Stimulated activated CD8-positive, alpha-beta memory T cell treated with anti-CD3 and anti-CD28 coated beads, Interleukin-7, amount 100 ng/mL, for 1 hour (primary cell): ENCODE measurements at places on chromosomes 3 and 15.

GRCh38 chr15:44720460-44721176 lies 9.3 kb downstream of the B2M start:
- DNase-seq, result no peak

- no peak for DNase-seq
Observed at GRCh38 chr15:66654739-66655375, 47.2 kb upstream of the SMAD6 start.

DNA sequence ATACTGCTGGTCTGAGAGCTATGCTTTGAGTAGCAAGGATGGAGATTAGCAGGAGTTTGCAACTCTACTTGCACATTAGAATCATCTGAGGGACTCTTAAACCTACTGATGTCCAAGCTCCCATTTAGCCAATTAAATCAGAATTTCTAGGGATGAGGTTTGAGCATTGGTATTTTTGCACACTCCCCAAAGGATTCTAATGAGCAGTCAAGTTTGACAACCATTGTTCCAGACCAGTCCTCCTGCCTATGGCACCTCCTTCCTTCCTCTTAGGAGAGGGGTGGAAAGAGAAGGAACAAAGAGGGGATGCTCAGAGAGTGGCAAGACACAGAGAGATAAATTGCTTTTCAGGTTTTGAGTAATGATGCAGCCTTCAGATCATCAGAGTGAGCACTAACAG lies 275.5 kb upstream of the ROPN1 start:
- no peak for DNase-seq

GRCh38 chr15:85554852-85555521 lies 174.6 kb downstream of the AKAP13 start:
- no peak for DNase-seq

DNA sequence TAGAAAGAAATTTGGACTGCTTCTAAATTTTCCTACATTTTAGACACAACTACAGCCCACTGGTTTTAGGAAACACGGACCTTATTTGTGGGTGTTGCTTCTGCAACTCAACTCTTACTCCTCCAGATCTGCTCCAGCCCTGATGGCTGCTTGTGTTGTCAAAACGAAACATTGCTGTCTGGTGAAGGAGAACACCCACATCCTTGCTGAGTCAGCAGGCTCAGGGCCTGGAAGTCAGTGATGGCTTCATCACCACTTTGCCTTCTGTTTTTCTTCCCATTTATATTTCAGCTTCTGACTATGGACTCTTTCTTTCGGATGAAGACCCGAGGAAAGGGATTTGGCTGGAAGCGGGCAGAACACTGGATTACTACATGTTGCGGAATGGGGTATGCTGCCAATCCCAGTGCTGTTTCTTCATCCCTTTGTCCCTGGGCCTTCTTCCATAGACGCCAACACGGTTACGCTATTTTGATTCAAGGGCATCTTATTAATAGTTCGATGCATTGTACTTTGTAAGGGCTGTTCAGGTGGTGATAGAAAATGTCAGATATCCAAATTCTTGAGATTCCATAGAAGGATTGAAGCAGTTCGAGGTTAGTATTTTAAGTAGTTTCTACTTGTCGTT lies 392.6 kb upstream of the TPM1 start:
- DNase-seq, result no peak

DNA sequence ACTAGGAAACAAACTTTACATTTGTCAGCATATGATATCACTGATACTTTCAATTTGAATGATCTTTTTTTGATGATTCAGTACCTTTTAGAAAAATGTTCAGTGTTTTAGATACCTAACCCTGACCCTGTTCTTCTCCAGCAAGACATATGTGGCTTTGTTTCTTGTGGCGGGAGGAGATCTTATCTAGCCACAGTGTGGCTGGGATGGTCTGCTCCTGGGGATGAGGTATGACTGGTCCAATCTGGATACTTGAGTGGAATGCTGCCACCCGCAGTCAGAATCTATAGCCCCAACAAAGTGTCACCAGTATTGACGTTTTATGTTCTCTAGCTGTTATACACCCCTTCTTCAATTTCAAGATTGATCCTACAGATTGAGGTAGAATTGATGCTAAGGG lies 439.0 kb upstream of the GOLIM4 start:
- DNase-seq, result no peak

DNA sequence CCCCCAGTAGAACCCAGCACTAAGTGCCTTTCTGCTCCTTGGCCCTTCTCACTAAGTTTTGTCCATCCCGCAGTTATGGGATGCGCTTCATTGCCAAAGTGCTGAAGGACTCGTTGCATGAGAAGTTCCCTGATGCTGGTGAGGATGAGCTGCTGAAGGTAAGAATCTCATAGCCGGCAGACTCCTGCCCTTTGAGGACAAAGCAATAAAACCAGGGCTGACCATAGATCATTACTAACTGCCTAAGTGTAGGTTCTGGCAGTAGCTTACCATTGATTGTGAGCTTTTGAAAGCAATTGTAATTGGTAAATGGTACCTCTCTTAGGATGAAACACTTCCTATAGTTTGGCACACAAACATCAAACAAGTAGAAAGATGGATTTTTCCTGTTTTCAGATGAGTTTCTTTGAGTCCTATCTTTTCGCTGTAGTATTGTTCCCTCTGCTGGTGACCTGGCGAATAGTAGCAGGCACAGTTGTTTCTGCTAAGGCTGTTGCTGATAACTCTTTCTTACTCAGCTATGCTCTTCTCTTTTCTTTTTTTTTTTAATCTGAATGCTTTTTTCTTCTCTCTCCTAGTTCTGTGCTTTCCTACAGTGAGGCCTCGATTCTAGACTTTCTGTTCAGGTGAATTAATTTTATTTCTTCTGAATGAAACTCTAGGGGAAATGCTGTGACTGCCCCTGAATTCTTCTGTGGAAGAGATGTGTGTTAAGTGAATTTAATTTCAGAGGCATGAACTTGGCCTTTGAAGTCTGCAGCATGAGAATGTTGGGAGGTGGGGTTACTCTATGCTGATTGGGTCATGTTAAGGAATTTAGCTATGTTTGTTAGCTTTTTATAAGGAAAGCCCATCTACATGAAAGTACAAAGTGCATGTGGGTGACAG lies 47.4 kb upstream of the CRTC3 start:
- no peak for DNase-seq

DNA sequence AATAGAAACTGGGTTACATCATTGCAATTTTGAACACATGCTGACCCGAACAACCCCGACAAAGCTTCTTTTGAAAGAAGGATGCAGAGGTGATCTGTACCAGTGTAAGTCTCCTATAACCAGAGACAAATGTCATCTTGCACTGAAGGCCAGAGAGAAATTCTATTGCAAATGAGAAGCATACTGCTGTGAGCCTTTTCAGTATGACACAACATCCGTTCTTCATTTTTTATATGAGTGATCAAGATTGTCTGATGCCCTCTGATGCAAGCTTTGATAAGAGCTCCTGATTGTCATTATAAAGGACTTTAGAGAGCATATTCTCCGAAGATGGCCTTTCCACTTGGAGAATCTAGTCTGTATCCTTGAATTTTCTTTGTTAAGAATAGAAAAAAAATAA lies 36.9 kb downstream of the PCOLCE2 start:
- no peak for DNase-seq

GRCh38 chr15:35308802-35309201 lies 223.7 kb upstream of the NANOGP8 start:
- no peak for DNase-seq

- no peak for DNase-seq
Observed at GRCh38 chr3:62097121-62097520, 276.2 kb downstream of the FEZF2 start.

- no peak for DNase-seq
Observed at GRCh38 chr3:73600293-73600938, 24.3 kb downstream of the PDZRN3 start.

DNA sequence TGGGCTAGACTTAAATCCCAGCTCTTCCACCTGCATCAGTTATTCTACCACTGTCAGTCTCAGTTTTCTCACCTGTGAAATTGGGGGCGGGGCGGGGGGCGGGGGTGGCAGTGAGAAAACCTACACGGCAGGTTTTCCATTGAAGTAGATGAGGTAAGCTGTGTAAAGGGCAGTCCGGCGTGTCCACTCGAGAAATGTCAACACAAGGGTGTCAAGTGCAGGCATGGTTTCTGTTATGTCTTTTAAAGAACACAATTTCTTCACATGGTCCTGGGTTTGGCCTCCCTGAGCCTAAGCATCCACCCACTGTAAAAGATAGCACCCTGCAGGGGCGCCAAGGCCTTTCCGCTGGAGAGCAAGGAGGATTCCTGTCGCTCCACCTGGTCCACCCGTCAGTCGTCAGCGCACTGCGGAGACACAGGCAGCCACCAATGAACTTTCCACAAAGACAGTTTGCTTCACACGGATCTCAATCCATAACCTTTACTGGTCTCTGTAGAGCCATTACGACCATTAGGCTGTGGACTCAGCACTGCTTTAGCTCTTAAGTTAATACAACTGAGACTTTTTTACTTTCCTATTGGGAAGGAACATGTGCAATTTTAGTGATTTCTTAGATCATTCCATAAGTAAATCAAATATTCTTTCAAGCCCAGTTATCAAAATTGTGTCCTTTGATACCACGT lies 99.5 kb upstream of the FOXB1 start:
- no peak for DNase-seq

DNA sequence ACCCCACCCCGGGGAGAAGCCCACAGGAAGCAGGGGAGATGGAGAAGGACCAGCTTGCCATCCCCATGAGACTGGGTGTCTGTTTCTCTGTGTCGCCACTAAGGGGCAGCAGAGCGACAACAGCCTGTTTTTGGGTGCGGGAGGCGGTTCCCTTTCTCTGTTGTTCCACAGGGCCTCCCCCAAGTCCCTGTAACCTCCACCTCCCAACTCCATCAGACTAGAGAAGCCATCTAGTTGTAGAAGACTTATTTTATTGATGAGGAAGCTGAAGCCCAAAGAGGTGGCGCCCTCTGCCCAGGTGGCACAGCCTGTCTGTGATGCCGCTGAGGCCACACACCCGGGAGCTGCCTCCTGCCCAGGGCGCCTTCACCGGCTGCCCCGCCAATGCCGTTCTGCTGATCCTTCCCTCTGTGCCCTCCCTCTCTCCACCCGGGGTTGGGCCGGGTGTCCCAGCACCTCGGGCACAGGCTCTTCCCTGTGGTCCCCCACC lies 3.9 kb upstream of the CCDC9B start:
- peak; percentile 41 for DNase-seq

DNA sequence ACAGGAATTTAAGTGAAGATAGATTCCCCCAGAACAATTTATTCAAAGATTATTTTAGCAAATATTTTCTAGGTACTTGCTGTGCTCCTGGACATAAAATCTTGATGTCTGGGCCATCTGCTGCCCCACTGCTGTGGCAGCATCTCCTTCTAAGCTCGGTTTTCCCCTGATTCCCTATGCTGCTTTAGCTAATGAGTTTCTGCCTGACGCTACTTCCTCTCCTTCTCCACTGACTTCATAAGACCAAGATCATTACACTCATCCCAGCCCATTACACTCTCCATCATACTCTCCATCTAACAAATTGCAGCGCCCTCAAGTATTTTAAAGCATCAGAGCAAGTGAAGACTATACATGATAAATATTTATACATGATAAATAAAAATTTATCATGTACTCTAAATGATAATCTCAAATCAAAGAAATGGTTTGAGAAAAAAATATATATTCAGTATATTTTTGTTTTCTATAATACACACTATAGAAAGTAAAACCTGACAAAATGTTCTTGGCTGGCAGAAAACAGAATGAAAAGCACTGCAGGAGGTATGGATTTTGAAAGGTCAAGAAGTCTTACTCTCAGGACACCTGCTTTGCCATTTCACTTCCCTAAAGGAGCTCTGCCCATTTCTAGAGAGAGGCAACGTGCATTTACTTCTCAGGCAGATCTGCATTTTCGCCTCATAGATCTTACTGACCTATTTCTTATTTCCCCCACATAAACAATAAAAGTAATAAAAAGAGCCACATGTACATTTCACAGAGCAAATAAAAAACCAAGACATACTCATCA lies 232.0 kb downstream of the KCNMB2 start:
- no peak for DNase-seq

- no peak for DNase-seq
Observed at GRCh38 chr15:48250640-48251076, 44.6 kb downstream of the SLC12A1 start.

GRCh38 chr3:175893566-175893965 lies 1034.4 kb downstream of the NAALADL2 start:
- DNase-seq, result no peak

- DNase-seq, result no peak
Observed at GRCh38 chr3:51357856-51358255, 27.2 kb upstream of the MANF start.

- DNase-seq, result no peak
Observed at GRCh38 chr3:114451561-114452018, 157.8 kb downstream of the TIGIT start.

DNA sequence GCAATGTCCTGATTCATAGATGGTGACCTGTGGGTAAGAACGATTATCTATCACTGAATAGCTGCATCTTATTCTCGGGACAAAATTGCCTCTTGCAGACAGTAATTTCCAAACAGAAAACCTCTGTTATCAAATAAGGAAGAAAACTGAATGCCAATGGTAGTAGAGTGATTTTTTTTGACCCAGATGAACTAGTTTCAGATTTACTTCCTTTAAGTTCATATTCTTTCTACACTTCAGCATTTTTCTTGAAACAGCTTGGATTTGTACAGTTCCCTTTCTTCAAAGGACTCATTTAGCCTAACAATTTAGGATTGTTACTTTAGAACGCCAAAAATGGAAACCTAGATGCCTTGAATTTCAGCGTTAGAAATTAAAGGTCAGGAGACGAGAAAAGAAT lies 14.6 kb downstream of the ETV5 start:
- no peak for DNase-seq
